ENCODE measurements at places on chromosomes 3 and 15.

DNA sequence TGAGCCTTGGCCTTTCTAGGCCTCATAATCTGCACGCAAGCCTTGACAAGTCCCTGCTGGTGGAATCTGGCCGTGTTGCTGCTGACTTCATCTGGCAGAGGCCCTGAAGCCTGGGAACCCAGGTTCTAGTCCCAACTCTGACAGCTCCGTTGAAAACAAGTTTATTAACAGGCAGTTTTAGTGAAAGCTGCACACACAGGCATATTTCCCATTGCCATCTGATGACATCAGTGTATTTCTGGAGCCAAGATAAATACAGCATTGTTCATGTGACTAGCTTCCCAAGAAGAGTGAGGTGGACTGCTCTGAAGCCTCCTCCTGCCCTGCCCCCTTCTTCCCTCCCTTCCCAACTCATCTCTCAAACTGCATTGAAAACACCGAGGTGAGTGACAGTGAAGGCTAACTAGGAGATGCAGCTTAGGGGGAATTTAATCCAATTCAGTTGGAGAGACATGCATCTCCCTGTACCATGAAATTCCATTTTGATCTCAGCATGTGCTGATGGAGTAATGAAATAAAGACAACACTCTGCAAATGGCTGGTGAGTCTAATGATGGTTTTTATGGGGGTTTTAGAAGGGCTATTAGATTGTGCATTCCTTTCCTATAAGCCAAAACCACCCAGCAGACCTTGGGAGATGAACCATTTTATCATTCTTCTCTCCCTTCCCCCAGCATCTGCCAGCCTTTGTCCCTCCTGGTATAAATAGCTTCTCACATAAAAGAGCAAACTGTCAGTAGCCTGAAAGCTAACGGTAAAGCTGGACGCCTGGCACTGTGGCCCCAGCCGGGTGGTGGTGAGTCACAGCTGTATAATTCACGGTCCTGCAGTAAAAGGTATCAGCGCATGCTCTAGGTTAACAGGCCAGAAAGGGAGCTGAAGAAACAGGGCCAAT is 38.0 kb downstream of the PRICKLE2 start:
- no peak for DNase-seq

DNA sequence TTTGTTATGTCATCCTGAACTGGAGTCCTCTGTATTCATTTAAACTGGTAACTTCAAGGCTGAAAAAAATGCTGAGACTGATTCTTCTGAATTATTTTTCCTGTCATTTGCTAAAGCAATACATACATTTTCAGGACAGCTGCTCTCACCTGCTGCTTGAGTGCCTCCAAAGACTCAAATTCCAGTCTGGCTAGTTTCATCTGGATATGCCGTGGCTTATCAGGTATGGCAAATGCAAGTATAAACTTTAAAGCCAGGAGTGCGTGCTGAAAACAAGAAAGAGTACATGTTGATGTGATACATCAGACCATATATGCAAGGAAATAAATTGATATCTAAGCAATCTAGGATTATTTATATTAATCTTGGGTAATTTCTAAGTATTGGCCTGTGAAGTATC is 146.1 kb downstream of the SNRK start:
- DNase-seq: no peak

- DNase-seq: no peak
Observed at GRCh38 chr3:5431146-5431545, 243.6 kb downstream of the EDEM1 start.

GRCh38 chr15:43792761-43793476 is 799 bp downstream of the SERF2 start:
- no peak for DNase-seq

GRCh38 chr15:46386356-46386755 is 751.5 kb downstream of the SQOR start:
- DNase-seq: no peak

GRCh38 chr15:44788748-44789147 is 52.4 kb downstream of the TRIM69 start:
- no peak for DNase-seq

DNA sequence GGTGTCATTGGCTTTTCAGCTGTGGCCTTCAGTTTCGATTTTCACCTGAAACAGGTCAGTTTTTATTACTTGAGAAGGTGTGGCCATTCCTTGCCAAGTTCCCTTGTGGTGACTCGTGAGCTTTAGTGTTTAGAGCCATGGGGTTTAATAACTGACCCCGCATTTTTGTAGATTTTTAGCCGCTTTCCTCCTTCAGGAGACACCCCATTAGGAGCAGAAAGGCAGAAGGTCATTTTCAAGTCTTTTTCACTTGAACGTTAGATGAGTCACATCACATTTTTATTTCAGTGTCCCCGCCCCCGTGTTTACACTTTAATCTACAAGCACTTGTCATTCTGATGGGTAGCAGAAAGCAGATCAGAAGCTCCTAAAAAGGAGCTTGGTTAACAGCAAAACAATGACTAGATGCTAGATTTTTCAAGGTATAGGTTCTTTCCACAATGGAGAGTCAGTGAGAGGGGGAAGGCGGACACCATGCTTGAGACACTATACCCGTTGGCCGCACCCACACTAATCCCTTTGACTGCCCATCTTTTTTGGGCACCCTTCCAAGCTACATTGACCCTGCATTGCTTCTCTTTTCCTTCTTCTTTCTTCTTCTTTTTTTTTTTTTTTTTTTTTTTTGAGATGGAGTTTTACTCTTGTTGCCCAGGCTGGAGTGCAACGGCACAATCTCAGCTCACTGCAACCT is 132.7 kb downstream of the GHSR start:
- no peak for DNase-seq

DNA sequence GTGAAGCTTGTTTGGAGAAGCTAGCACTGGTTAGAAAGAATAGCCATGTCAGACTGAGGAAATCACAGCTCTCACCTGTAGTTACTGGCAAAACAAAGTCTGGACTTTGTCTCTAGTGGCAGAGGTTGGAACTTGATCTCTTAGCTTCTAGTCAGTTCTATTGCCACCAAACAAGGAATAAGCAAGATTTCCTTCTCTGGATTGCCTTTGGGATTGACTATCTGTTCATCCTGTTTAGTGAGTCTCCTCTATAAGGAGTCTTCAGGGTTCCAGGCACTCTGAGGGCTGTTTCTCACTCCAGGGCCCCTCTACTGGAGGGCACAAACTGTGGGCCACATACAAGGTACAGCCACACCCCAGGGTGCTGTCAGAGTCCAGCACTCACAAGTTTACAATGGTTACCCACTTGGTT is 426.6 kb upstream of the THBS1 start:
- DNase-seq: no peak

DNA sequence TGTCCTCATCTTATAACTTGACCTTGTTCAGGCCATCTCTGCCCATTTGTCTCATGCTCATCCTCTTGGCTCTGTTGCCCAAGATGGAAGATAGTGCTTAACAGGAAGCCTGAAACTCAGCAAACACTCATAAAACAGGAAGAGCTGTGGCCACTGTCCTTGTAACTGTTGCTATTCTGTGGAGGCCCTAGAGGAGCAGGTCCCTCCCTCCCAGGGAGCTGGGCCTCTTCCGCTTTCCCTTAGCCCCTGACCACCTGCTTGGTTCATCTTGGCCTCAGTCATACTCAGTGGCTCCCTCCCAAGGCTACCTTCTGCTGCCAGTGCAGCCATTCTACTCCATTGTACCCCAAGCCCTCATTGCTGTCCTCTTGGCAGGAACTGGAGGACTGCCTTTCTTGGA is 3.5 kb downstream of the MAPKAPK3 start:
- DNase-seq: no peak

DNA sequence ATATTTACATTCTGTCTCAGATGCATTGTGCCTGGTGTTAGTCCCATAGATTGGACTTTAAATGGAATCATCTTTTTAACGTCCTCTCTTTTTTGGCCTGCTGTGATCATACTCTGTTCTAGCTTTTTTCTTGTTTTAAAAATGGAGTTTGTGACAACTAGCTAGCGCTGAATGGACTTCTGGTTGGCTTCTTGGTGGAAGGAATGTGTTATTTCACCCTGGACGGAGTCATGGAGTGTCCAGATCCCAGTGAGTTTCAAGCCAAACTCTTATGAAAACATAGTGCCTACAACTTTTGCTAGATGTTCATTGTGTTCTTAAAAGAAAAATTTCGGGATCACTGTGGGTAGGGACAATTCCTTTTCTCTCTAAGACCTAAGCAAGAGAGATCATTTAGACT is 192.6 kb downstream of the TCF12 start:
- no peak for DNase-seq

GRCh38 chr3:181564222-181564621 is 147.5 kb upstream of the SOX2 start:
- no peak for DNase-seq

- DNase-seq: no peak
Observed at GRCh38 chr3:188526057-188526456, 372.1 kb downstream of the LPP start.

DNA sequence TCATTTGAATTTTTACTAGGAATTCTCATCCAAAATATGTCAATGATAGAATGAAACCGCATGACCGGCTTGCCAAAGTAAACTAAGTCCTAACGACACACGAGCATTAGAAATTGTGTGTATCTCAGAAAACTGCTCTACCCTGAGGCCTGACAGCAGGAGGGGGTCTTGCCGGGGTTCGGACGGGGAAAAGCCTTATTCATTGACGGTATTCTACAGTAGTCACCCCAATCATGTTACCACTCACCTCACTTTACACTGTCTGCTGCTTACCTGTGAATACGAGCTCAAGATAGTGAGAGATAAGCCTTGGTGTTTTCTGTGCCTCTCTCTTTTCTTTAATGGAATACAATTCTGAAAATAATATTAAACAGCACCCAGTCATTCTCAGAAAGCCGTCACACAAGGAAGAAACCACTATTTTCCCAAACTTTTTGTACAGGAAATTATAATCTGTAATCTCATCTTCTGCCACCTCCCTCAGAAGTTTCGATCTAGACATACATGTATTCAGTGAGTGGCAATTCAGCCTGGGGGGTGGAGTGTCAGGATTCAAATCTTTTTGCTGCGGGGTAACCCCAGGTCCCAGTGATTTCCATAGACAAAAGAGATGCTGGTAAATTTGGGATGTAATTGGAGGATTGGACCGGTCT is 492 bp upstream of the FAM43A start:
- no peak for DNase-seq

DNA sequence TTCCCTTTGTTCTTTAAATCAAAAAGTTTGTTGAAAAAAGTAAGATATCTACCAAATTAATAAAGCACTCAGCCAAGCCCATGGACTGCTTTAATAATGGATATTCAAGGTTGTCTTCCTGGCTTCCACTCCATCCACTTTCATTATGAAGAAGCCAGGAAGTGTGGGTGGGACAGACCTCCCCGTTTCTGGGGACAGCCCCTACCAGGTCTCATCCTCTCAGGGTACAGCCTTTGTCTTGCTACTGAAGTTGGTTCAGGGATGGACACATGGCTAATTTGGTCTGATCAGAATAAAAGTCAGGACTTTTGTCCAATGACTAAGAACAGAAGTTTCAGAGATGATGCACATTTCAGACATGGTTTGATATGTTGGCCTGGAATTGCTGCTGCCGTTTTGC is 32.6 kb downstream of the CCNB2 start:
- no peak for DNase-seq

DNA sequence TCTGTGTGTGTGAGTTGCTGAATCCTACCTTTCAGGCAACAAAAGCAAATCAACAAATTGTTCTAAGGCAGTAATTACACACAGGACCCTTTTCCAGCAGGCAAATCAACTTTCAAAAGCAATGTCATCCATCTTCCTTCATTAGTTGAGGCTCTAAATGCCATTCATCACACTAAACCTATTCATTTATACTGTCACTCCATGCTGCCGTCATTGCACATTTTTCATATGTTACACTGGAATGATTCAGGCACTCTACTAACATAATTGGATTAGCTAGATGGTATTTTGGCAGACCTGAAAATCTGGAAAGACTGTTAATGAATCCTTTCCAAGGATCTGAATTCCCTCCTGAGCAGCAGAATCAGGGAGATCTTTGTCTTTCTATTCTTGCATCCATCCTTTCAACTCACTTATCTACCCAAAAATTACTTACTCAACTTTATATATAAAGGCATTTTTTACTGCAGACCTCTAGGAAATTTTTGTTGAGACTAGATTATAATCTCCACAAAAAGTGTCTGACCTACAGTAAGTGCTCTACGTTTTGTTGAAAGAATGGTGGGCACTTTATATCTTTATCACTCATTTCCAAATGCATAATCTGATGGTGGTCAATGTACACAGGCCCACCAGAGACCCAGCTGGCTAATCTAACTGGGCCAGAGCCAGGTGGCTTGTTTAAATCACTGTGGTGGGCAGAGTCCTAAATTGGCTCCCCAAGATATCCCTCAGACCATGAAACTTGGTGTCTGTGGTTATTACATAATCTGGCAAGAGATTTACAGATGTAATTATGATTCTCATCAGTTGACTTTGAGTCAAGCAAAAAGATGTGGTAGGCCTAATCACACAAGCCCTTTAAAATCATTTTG is 25.0 kb downstream of the MIX23 start:
- DNase-seq: no peak

DNA sequence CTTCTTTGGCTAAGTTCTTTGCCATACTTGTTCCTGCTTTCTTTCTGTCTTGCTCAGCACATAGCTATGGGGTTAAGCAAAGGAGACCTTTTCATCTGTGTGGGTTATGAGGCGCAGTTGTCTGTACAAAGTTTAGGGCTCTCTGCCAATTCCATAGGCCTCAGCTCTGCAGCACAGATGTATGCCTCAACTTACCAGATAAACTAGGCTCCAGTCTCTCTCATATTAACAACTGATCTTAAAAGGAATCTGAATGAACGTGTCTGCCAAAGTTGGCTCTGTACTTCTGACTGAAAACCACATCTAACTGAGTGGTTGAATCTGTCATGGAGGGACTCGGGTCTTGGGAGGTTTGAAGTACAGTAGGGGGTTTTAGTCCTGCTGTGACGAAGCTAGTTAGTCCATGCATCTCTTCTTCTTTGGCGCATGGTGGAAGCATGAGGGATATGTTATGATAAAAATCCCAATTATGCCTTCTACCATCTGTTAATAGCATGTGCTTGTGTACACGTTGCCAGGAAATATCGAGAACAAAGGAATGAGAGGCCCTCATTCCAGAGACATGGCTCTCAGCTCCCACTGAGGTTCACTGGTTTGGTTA is 114.6 kb upstream of the TSC22D2 start:
- DNase-seq: no peak

DNA sequence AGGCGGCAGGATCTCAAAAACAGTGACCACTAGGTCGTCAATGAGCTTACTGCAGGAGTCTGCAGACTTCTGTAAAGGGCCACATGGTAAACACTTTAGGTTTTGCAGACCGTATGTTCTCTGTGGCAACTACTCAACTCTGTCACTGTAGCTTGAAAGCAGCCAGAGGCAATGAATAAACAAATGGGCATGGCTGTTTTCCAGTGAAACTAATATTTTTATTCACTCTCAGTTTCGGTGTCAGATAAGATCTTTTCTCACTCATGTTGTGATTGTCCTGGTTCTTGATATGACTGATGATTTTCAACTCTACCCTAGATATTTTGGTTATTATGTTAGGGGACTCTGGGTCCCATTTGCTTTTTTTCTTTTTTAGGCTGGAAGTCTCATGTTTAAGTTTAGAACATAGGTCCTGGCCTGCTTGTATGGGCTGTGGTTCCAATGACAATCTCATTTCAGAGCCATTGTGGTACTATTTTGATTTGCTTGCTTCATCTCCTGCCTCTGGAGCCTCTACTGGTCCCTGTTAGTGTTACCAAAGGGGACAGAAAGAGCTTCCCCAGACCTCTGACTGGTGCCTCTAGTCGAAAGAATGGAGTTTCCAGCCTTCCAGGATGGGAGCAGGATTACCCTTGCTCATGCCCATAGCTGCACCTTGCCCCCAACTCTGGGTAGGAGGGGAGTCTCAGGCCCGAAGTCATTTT is 222.0 kb downstream of the STT3B start:
- DNase-seq: no peak
